Colonic mucosa (tissue), 4 donors: ENCODE measurements at places on chromosomes 12 and 14. TPM values are rescaled to one million over a fixed set of nuclear protein-coding genes. Genes with fewer than 3 reads are reported as not detected.
A peak's percentile ranks its signal among the peaks of the same experiment; 100 is the strongest.

BLOC1S1 gene
- total RNA-seq: 242 TPM

RFX4 gene
- total RNA-seq: not detected

CIROP gene
- not detected for total RNA-seq

LAG3 gene
- 1.0 TPM for total RNA-seq

FOXG1 gene
- total RNA-seq: not detected

CATSPERB gene
- 2.2 TPM for total RNA-seq

ABCD4 gene
- 46.6 TPM for total RNA-seq

EID3 gene
- total RNA-seq: 2.5 TPM

PRB2 gene
- total RNA-seq: not detected

ACOT6 gene
- not detected for total RNA-seq

GRCh38 chr12:49959685-49960473 lies 1.8 kb upstream of the AQP5 start:
- no peak for DNase-seq

DNA sequence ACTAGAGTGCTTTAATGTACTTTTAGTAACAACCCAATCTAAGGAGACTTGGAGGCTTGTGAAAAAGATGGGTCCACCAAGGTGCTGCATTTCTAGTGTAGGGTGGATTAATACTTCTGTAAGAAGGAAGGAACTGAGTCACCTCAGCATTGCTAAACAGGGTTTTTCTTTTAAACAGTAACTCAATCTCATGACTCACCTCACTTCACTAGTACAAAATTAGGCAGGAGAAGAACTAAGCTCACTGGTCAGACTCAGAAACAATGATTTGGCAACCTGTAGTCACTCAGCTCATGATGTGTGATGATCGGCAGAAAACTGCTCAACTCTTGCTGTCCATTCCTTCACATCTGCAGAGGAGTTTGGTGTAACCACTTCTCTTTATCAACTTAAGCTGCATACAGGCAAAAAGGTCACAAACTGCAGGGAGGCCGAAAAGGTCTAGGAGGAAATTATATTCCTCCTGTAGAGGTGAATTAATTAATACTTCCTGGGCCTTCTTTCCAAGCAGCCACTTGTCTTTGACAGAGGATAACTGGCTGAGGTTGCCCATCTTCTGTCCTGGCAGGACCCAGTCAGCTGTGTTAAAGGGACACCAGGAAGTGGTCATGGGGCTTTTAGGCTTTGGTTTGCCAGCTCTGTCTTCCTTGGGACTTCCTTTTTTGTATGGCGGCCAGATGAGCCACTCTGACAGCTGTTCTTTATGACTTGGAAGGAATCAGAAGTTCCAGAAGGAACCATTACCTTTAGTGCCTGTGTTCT lies 466.9 kb downstream of the FUT8 start:
- no peak for DNase-seq

DNA sequence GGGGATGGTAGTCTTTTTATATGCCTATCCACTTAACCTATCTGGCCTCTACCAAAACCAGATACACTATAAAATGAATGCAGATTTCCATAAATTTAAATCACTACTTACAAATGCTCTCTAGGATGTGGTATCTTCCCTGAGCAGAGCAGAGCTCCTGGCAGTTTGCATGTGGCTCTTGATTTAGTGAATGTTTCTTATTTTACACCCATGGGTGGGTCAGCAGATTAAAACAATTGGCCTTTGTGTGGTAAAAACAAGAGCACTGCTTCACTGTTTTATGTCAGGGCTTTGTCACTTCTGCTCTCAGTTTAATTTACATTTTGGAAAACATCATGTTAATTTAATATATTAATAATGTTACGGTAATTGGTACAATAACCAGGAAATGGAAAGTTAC lies 5.5 kb downstream of the TAS2R19 start:
- peak; percentile 28 for DNase-seq

DNA sequence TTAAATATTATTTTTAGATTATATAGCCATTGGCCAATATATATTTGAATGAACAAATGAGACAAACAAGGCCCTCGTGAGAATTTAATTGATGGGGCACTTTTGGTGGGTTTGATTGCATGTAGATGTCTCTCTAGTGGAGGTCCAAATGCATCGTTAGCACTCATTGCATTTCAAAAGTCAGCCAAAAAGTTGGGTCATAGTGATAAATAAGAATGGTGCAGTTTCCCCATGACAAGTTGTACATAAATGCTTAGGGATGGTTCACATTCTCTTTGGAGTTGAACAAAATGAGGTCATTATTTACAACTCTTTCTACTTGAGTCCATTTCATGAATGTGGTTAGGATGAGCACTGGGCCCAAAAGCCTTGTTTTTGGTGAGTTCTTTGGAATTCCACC lies 1.0 kb downstream of the BEST3 start:
- DNase-seq: no peak

DNA sequence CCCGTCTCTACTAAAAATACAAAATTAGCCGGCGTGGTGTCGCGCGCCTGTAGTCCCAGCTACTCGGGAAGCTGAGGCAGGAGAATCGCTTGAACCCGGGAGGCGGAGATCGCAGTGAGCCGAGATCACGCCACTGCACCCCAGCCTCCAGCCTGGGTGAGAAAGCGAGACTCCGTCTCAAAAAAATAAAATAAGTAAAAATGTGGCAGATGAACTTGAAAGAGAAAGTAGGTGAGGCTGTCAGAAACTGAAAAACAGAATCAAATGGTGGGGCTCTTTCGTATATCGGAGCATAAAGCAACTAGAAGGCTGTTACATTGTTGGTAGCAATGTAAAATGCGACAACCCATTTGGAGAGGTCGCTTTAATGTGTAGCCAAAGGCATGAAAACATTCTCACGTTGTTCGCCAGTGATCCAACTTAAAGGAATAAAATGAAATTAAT lies 767 bp upstream of the CCNT1 start:
- DNase-seq: no peak

- DNase-seq: no peak
These were observed 685 bp downstream of the VAMP1 start for GRCh38 chr12:6469609-6470374.

DNA sequence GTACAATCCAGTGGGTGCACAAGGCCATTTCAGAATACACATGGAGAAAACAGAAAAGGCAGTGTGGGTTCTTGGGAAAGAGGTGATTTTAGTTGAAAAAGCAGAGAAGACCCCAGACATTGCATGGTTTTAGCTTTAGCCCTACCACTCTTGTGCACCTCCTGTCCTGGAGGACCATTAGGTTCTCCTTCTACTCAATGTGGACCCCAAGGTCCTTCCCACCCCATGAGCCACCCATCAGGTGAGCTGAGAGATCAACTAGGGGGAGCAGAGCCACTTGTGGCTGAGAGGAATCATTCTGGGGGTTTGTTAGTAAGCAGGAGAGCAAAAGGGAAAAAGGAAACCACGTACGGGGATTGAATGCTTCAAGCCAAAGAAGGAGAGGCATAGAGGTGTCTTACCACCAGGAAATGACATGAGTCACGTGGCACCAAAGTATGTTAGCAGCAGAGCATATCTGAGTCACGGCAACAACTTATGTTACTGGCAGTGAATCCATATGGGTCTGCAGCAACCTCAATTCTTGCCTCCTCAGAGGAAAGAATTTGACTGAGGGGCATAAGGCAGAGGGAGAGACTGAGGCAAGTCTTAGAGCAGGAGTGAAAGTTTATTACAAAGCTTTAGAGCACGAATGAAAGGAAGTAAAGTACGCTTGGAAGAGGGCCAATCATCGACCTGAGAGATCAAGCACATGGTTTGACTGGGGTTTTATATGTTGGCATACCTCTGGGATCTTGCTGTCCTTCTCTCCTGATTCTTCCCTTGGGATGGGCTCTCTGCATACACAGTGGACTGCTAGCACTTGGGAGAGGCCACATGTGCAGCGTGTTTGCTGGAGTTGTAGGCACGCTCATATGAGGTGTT lies 73.9 kb downstream of the HSD17B6 start:
- DNase-seq: no peak

GRCh38 chr12:119412811-119413794 lies 78.6 kb downstream of the CCDC60 start:
- peak; percentile 65 for DNase-seq

- no peak for DNase-seq
These were observed 38.9 kb downstream of the CPSF2 start for GRCh38 chr14:92160619-92161018.

- DNase-seq: no peak
These were observed 51.5 kb upstream of the CMKLR1 start for GRCh38 chr12:108390495-108391203.

- no peak for DNase-seq
These were observed 15.5 kb downstream of the SYT1 start for GRCh38 chr12:78880078-78880477.

DNA sequence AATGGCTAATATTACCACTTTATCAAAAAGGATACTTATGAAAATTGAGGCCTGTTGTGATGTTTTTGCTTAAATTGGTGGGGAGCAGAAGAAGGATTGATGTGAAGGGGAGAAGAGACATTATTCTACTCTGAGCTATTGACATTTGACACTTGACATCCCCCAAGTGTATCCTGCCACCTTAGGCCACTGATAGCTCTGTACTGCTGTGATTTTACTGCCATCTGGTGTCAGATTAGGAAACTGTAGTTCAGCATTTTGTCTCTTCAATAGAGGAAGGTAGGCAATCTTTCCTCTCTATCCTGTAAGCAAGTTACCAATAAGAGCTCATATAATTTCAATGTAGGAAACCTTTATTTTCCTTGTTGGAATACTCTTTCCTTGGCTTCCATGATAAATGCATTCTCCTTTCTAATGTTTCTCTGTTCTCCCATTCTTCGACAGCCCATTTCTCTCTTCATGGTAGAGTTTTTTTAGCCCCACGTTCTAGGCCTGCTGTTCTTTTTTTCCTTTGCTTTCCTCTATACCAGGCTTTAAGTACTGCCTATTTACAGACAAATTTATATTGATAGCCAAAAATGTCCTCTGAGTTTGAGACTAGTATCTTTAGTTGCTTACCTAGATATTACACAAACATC lies 46.3 kb downstream of the PPHLN1 start:
- DNase-seq: peak; percentile 21

DNA sequence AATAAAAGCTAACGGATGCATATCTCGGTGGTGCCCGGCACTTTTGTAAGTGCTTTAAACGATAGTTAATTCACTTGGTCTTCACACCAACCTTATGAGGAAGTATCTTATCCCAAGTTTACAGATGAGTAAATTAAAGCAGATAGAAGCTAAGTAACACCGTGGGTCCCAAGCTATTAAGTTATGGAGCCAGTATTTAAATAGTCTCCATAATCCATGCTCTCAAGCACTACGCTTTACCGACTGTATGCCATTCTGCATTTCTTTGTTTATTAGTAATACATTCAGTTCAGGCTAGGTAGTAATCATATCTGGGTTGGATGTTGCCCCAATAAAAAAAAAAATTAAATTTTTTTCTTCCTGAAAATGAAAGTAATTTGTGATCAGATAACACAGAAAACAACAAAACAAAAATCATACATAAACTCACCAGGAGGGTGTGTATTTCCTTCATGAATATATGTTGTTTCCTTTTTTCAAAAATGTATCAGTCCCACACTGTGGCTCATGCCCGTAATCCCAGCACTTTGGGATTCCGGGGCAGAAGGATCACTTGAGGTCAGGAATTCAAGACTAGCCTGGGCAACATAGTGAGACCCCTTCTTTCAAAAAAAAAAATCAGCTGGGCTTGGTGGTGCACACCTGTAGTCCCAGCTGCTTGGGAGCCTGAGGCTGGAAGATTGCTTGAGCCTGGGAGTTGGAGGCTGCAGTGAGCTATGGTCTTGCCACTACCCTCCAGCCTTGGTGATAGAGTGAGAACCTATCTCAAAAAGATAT lies 1.4 kb upstream of the M6PR start:
- DNase-seq: no peak

GRCh38 chr14:55762595-55763232 lies 182.7 kb downstream of the KTN1 start:
- no peak for DNase-seq

DNA sequence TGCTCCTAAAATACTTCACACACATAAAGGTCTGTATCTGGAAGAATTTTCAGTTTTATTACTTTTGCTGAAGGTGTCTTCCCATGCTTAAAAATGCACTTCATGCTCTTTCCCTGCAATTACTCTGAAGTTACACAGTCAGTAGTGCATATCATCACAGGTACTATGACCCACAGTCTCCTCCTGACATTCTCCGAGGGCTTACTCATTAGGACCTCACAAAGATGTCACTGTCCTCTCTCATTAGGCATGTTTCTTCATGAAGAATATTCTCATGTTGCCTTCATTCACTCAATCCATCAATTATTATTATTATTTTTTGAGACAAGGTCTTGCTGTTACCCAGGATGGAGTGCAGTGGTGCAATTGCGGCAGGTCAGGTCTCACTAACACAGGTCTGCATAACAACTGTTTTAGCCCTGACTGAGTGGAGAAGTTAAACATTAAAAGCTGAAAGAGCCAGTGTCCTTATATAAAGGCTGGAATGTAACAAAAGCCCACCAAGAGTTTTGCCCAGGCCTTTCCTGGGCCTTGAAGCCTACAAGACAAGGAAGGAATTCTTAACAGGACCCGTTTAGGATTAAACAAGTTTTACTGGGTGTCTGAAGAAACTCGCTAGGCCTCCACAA lies 119.5 kb upstream of the WSCD2 start:
- no peak for DNase-seq

- DNase-seq: no peak
These were observed 100.9 kb upstream of the PKP2 start for GRCh38 chr12:32997471-32997870.

DNA sequence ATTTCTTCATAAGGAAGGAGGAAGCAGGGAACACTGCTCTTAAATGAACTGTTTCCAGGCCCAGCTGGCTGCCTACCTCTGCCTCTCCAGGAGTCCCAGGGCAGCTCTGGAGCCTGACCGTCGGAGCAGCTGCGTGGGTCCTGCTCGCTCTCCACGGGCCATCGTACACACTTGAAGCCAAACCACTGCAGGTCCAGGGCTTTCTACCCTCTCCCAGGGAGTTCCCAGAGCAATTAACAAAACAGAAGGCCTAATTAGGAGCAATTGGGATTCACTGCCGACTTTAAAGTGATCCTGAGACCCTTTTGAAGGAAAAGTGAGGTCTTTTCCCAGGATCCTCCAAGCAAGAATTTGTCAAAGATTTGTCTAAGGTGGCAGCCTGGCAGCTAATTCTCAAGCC lies 76.9 kb downstream of the OTX2 start:
- DNase-seq: no peak

DNA sequence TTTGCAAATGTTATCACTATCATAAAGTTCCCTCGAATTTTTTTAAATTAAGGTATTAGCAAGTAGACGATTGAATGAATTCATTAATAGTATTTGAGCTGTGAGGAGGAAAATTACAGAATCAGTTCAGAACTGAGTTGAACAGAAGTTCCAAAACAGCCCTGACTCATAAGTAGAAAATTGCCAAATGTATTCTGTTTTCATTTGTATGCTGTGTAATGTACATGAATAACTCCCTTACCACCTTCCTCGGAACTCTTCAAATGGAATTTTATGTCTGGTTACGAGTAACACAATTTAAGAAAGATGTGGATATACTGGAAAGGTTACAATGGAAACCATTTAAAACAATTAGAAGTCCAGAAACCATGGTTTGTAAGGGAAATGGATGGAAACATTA lies 283.3 kb upstream of the FAR2 start:
- no peak for DNase-seq

- no peak for DNase-seq
These were observed 190.6 kb downstream of the TTC8 start for GRCh38 chr14:89015016-89015415.
